ENCODE measurements at places on chromosomes 5 and 9.

- DNase-seq = no peak
These were observed 199.1 kb downstream of the MTRR start for GRCh38 chr5:8068078-8068477.

DNA sequence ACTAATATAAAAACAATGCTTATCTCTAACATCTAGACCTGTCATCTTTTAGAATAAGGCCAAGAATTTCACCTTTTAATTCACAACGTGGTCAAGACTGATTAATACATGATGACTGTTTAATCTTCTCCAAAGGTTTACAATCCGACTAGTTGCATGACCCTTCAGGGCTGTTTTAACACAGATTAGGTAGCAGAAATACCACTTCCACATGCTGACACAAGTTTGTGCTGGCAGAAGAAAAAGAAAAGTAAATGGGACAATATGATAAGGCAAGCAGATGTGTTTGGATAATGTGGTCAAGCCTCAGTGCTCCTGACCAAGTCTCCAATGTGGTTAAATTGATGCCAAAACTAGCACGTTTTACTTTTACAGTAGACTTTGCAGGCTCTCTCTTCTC lies 31.1 kb downstream of the SEMA6A start:
- no peak for DNase-seq

DNA sequence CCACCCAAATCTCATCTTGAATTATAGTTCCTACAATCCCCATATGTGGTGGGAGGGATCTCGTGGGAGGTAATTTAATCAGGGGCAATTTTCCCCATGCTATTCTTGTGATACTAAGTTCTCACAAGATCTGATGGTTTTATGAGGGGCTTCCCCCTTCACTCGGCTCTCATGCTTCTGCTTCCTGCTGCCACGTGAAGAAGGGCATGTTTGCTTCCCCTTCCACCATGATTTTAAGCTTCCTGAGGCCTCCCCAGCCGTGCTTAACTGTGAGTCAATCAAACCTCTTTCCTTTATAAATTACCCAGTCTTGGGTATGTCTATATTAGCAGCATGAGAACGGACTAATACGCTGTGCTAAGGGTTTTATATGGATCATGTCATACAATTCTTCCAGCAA lies 72.3 kb downstream of the TLE4 start:
- no peak for DNase-seq

DNA sequence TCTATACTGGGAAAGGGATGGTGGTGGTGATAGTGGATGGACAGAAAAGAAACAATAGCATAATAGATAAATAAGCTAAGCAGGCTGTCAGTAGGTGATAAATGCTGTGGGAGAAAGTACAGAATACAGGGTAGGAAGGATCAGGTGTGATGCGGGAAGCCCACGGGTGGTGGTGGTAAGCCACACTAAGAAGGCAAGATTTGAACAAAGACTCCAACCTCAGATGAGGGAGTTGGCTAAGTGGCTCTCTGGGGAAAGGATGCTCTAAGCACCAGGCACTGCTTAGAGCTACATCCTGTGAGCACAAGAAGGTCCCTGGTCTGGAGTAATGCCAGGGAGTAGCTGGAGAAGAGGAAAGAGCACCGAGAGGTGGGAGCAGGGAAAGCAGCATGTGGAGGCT lies 151.6 kb upstream of the KLF9 start:
- DNase-seq = no peak

DNA sequence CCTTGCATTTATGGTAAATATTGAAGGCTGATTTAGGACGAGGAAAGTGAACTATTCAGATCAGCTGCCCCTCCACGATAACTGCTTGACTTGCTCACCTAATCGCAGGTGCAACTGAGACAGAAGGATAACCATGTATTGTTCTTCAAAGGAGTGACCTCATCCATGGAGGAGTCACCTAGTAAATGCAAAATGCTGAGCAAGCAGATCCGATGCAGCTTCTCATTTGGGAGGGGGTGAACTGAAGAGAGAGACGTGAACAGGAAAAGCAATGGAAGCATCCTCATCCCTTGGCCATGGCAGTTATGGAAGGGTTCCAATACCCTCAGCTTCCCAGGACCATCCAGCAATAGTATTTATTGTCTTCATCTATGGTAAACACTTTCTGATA lies 47.5 kb downstream of the RASGRF2 start:
- no peak for DNase-seq

GRCh38 chr5:73789851-73790281 lies 163.9 kb downstream of the ARHGEF28 start:
- DNase-seq = no peak

DNA sequence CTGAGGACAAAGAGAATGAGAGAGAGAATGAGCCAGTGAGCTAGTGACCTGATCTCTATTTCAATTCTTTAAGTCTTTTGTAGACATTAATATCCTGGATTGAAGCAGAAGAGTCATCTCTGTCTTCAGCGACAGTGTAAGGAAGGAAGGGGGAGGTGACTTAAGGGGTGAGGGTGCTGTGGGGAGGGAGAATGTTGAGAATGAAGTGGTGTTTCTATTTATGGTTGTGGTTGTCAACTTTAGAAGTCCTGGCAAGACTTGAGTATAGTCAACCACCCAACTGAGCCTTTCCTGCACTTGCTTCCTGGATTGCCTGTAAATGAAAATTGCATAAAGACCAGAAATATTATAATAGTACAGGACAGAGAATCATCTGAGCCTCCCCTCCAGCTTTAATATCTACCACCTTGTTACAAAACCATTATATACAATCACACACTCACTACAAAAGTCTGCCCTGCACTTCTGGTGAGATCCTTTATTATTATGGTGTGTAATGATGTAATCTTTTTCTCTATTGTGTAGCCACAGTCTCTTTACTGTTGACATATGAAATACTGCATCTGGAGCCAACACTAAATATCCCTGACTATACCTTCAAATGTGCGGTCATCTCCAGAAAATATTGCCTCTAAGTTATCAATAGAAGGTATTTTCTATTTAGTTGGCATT lies 91.7 kb downstream of the NTRK2 start:
- no peak for DNase-seq

DNA sequence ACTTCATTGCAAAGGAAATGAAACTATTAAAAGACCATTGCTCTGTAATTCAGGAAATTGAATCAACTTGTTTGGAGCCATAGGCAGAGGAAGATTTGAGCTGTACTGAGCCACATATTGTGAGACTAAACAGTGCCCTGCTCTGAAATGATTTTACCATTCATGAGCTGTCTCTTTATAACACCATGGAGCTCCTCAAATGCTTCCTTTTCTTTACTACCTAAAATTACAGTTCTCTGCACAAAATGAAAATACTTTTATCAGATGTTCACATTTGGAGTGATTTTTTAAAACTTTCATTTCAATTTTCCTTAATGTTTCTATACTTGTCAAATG lies 97.9 kb downstream of the NLN start:
- no peak for DNase-seq

- DNase-seq = no peak
These were observed 32.7 kb upstream of the FSD1L start for GRCh38 chr9:105414947-105415661.

GRCh38 chr5:14420101-14420811 lies 161.3 kb upstream of the OTULINL start:
- no peak for DNase-seq

DNA sequence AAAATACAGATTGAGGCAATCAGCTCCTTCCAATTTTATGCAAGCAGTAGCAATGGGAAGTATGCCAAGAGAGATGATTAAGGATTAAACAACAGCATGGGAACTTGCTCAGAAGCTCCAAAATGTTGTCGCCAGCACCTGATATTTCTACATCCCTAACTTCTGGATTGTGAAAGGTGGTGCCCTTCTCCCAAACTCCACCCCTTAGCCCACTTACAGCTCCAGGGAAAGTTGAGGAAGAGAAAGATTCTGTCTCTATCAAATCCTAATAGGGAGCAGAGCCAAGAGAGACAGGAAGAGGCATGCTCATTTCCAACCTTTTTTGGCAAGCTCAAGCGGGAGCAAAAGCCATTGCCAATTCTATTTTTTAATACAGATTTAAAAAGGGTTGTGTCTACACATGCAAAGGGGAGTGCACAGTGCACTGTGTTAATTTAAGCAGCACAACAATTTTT lies 92.4 kb upstream of the NR3C1 start:
- DNase-seq = no peak

DNA sequence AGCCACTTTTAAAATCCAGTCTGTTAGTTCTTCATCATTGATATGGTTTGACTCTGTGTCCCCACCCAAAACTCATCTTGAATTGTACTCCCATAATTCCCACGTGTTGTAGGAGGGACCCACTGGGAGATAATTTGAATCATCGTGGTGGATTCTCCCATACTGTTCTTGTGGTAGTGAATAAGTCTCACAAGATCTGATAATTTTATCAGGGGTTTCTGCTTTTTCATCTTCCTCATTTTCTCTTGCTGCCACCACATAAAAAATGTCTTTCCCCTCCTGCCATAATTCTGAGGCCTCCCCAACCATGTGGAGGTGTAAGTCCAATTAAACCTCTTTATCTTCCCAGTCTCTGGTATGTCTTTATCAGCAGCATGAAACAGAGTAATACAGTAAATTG lies 26.9 kb upstream of the SH3TC2 start:
- DNase-seq = no peak

- no peak for DNase-seq
These were observed 54.5 kb downstream of the ADAM19 start for GRCh38 chr5:157520911-157521703.

- no peak for DNase-seq
These were observed 296.3 kb downstream of the KCNN2 start for GRCh38 chr5:114658194-114658593.

GRCh38 chr9:100575765-100576386 lies 2.0 kb upstream of the CAVIN4 start:
- DNase-seq = no peak

DNA sequence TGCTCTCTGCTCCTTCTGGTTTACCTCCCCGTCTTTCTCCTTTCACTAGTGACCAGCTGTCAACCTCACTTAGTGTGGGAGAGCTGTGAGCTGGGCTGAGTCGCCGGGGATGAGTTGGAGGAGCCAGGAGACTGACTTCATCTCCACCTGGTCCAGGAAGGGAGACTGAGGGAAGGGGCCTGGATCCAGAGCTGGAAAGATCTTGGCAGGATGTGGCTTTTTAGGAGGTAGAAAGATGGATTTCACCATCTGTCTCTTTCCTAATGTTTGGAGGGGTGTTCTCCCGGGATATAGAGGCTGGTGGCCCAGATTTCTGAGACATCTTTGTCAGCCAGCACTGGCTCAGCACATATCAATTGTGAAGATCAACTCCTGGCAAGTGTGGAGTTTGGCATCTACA lies 37.1 kb upstream of the TNC start:
- no peak for DNase-seq

DNA sequence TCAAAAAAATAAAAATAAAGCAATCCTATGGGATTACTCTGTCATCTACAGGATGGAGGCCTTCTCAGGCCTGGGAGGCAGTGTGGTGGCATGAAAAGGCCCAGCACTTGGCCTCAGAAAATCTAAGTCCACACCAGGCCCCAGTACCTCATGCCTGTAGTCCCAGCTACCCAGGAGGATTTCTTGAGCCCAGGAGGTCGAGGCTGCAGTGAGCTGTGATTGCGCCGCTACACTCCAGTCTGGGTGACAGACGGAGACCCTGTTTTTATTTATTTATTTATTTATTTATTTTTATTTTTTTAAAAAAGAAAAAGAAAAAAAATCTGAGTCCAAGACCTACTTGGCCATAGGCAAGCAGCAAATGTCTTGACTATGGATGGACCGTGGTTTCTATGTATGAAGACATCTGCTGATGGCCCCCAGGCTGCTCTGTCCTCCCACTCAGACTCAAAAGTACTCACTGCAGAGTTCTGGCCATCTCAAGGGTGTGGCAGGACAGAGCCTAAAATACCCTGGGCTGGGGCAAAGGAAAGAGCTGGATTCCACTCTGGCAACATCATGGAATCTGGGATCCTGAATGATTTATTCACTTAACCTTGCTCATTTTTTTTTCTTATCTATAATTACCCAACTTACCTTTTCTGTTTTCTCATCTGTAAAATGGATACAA lies 55.0 kb downstream of the ARHGEF37 start:
- no peak for DNase-seq

DNA sequence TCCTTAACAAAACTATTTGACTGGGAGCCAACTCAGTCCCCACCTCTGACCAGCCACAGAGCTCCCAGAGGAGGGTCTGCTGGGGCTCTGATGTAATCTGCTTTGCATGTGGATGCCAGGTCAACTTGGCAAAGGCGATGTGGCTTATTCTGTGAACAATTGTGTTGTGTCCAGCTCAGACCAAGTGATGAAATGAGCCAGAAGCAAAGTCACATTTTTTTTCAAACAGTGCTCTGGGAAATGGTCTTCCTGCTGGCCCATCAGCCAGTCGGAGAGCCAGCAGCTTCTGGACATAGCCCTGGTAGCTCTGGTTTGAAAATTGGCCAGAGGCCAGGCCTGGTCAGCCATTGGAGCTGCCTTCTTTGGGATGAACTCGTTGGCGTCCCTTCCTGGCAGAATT lies 86.5 kb downstream of the ANGPTL2 start:
- no peak for DNase-seq

- no peak for DNase-seq
These were observed 18.0 kb upstream of the JADE2 start for GRCh38 chr5:134507452-134507851.

DNA sequence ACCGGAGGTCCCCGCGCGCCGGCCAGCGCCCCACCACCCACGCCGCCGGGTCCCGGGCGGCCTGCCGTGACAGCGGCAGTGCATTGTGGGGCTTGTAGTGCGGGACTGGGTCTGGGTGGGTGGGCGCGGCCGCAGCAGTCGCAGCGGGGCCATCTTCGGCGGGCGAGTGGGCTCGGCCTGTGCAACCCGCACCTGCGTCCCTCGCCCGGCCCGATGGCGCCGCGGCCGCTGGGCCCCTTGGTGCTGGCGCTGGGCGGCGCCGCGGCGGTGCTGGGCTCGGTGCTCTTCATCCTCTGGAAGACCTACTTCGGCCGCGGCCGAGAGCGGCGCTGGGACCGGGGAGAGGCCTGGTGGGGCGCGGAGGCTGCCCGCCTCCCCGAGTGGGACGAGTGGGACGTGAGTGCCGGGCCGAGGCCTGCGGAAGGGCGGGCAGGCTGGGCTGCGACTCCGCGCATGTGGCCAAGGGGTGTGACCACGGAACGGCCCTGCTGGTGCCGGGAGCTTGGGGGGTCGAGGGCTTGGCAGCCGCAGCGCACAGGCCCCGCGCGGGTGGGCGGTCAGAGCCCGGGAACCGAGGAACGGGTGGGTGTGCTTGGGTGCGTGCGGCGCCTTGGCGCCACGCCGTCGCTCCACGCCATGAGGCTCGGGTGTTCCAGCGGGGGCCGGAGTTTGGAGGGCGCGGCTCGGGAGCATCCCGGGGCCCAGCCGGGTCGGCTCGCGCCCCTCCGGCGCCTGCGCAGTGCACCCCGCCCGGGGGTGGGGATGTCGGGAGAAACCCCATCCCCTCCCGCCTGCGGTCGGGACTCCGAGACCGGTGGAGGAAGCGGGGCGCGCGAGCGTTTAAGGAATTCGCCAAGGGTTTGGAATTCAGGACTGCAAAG lies at the start of gene ARL10:
TSS of gene ARL10 (plus strand) at position 137 of the 881 bp plus-strand sequence. CDS start at position 214, 77 bp downstream.
- no peak for DNase-seq

Measured in AG04449 (cell line).